Activated T-helper 2 cell treated with anti-CD3 and anti-CD28 coated beads, Interferon-gamma antibody, Interleukin-2, Interleukin-4, amounts not matched to agents 10 μg/mL and 5 μg/mL and 100 μg/mL, durations not matched to agents 14 hours and 24 hours and 36 hours (primary cell): ENCODE measurements at places on chromosomes 7 and 10. TPM values are rescaled to one million over a fixed set of nuclear protein-coding genes. Genes with fewer than 3 reads are reported as not detected.

DNA sequence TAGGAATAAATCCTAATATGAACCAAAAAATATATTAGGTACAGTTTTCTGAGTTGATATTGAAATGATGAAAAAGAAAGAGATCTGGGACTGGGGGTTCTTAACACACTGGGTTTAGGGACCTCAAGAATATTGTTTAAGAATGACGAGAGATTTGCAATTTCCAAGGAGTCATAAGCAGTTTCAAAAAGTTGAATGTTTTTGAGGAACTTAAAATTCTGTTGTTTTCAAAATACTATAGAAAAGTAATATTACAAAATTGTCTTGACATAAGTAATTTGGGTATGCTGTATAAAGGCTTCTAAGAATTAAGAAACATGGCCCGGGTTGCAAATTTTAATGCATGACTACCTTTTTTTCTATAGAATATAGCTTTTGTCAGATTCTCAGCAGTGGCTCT is 88.1 kb downstream of the AUTS2 start:
- DNase-seq: no peak
- no peaks in the 10 kb centered on the region for H3K4me1 ChIP-seq
- no peak overlapping the region for H3K27ac ChIP-seq

- H3K27me3 ChIP-seq: no peaks in the 10 kb centered on the region
- DNase-seq: no peak
- H3K27ac ChIP-seq: no peak overlapping the region
- H3K36me3 ChIP-seq: no peaks in the 10 kb centered on the region
- peaks cover 13% of the 10 kb centered on the region for H3K4me1 ChIP-seq
These were observed 384.2 kb upstream of the LRGUK start for GRCh38 chr7:133742709-133743538.

DNA sequence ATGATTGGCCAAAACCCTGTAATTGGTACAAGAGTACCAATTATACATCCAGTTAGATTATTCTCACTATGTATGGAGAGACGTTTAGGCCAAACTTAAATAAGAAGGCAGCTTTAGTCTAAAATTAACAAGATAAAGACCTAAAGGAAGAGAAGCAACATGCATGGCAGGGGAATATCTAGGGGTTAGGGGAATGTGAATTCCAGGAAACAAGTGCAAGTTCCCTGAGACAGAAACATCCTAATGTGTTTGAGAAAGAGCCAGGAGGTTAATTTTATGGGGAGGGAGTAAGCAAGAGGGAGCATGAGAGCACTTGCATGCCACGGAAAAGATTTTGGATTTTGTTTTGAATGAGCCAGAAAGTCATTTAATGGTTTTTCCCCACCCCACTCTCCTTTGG is 39.6 kb upstream of the CCDC6 start:
- peaks cover 2% of the 10 kb centered on the region for H3K27me3 ChIP-seq
- H3K36me3 ChIP-seq: no peaks in the 10 kb centered on the region
- H3K4me3 ChIP-seq: no peak overlapping the region
- no peaks in the 10 kb centered on the region for H3K4me1 ChIP-seq

The SLC29A4 gene
- 0.73 and 1.7 TPM in 2 replicates for total RNA-seq

The TRRAP gene
- 58.6 and 59.1 TPM in 2 replicates for total RNA-seq
